ENCODE measurements at places on chromosomes 4 and X. TPM values are rescaled to one million over a fixed set of nuclear protein-coding genes. Genes with fewer than 3 reads are reported as not detected.

DNA sequence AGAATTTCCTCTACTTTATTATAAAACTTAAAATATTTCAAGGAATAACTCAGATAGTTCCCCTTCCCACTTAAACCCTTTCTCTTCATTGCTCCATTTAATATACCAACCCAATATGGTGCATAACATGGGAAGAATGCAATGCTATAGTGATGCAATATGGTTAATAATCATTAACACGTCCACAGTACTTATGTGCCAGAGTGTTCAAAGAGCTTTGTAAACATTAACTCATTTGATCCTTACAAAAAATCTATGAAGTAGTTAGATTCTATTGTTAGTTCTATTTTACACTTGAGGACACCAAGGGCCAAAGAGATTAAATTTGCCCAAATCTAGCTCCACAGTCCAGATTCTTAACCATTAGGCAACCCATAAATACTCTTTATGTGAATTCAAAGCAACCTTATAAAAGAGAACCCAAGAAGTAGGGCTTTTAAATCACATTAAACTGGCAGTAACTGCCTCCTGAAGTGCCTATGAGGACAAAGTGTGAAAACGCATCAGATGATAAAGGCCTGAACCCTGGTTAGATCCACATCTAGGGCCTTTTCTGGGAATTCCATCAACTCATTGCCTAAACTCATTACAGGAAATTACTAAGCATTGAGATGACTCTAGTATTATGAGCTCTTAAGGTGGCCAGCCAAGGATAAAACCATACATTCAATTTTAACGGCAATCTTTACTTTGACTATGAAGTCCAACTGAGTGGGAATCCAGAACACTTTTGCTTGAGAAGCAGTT is 94.3 kb downstream of the AREG start:
- H3K4me1 ChIP-seq: peaks cover 8% of the 10 kb centered on the region
- H3K27ac ChIP-seq: no peak overlapping the region
- DNase-seq: no peak
- no peak overlapping the region for H3K4me3 ChIP-seq
- H3K27me3 ChIP-seq: peaks cover 22% of the 10 kb centered on the region
- peaks cover 5% of the 10 kb centered on the region for H3K36me3 ChIP-seq

DNA sequence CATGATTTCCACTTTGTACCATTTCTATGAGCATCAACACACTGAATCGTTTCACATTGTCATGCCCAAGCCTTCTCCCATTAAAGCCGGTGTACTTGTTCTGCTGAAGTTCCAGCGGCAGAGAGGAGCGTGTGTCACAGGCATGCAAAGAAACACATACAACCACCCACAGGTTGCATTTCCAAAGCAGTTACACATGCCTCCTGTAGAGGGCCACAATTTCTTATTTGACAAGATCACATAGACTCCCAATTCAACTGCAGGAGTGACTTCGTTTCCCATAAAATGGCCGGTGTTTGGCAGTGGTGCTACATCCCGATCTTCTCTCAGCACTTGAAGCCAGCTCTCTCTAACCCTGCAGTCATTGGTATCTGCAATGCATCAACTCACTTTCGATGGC is 992.6 kb downstream of the NLGN4X start:
- no peak for DNase-seq
- H3K4me1 ChIP-seq: no peaks in the 10 kb centered on the region
- no peaks in the 10 kb centered on the region for H3K27me3 ChIP-seq
- H3K27ac ChIP-seq: no peak overlapping the region
- no peak overlapping the region for H3K4me3 ChIP-seq

DNA sequence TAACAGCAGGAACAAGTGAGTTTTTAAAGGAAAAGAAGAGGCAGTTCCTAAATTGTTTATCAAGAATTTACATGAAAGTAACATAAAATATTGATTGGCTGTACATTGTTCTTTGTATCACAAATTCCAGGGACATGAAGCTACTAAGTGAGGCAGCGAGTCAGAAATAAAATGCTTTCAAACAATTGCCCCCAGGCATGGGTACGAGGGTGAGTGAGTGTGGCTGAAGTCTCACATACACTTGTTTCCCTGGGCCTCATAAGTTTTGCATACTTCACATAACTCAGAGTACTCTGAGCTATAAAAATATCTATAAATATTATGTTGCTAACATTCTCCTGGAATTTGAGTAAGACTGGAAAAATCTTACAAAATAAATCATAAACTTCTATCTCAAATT is 511.6 kb upstream of the PRKX start:
- no peak for DNase-seq
- no peaks in the 10 kb centered on the region for H3K27me3 ChIP-seq
- H3K4me1 ChIP-seq: no peaks in the 10 kb centered on the region
- no peak overlapping the region for H3K4me3 ChIP-seq
- H3K27ac ChIP-seq: no peak overlapping the region

- peaks cover 4% of the 10 kb centered on the region for H3K36me3 ChIP-seq
- no peak for DNase-seq
- H3K27me3 ChIP-seq: no peaks in the 10 kb centered on the region
- no peak overlapping the region for H3K4me3 ChIP-seq
Measured at GRCh38 chrX:96971812-96972211, 88.1 kb downstream of the RPA4 start.

GRCh38 chr4:77618383-77619241 is 13.0 kb downstream of the CXCL13 start:
- H3K27me3 ChIP-seq: peaks cover 38% of the 10 kb centered on the region
- H3K27ac ChIP-seq: no peak overlapping the region
- DNase-seq: peak; percentile 38
- H3K4me1 ChIP-seq: peaks cover 9% of the 10 kb centered on the region

GRCh38 chr4:83974111-83974780 is 438.3 kb downstream of the GPAT3 start:
- no peak overlapping the region for H3K27ac ChIP-seq
- no peaks in the 10 kb centered on the region for H3K4me1 ChIP-seq
- no peak overlapping the region for H3K4me3 ChIP-seq
- no peaks in the 10 kb centered on the region for H3K27me3 ChIP-seq
- H3K36me3 ChIP-seq: no peaks in the 10 kb centered on the region

- H3K36me3 ChIP-seq: peaks cover 18% of the 10 kb centered on the region
- H3K4me1 ChIP-seq: peaks cover 18% of the 10 kb centered on the region
- H3K4me3 ChIP-seq: no peak overlapping the region
- DNase-seq: no peak
- H3K27ac ChIP-seq: no peak overlapping the region
Measured at GRCh38 chr4:77022560-77023179, 53.1 kb downstream of the CCNI start.

GRCh38 chrX:135543172-135543571 is 22.7 kb downstream of the INTS6L start:
- H3K4me1 ChIP-seq: peaks cover 21% of the 10 kb centered on the region
- no peak overlapping the region for H3K4me3 ChIP-seq
- no peak for DNase-seq

The IL21 gene
- total RNA-seq: 0.77 TPM

The CXCL6 gene
- not detected for total RNA-seq

The KIAA1210 gene
- not detected for total RNA-seq

GRCh38 chrX:9530848-9531274 is 66.0 kb downstream of the TBL1X start:
- H3K36me3 ChIP-seq: no peaks in the 10 kb centered on the region
- DNase-seq: peak; percentile 18
- H3K27ac ChIP-seq: peak overlapping the region; percentile 67
- no peaks in the 10 kb centered on the region for H3K27me3 ChIP-seq

DNA sequence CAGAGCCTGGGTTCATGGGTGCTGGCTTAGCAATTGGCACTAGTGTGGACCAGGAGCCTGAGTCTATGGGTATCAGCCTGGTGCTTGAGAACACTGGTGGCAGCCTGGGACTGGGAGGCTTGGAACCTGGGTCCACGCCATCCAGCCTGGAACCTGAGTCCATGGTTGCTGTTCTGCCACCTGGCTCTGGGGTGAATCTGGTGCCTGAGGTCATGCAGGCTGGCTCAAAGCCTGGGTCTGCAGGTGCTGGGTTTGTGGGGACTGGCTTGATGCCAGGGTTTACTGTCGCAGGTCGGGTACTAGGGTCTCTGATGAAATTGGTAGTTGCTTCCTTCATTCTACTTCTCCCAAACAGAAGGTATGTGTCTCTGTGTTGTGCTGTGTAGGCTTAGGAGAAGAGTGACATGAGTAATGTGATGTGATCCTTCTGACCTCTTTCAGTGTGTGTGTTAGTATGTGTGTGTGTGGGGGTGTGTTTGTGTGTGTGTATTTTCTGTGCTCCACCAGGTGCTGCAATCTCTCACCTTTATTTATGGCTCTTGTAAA is 517.0 kb upstream of the EPHA5 start:
- no peak overlapping the region for H3K27ac ChIP-seq
- no peak overlapping the region for H3K4me3 ChIP-seq
- H3K27me3 ChIP-seq: no peaks in the 10 kb centered on the region
- DNase-seq: no peak

The MTTP gene
- not detected for total RNA-seq

The VSIG4 gene
- total RNA-seq: not detected

GRCh38 chr4:41865306-41865980 is 69.8 kb upstream of the TMEM33 start:
- DNase-seq: no peak
- no peak overlapping the region for H3K4me3 ChIP-seq
- no peak overlapping the region for H3K27ac ChIP-seq
- peaks cover 71% of the 10 kb centered on the region for H3K27me3 ChIP-seq
- H3K36me3 ChIP-seq: peaks cover 3% of the 10 kb centered on the region
- peaks cover 12% of the 10 kb centered on the region for H3K4me1 ChIP-seq

The SPANXB1 gene
- not detected for total RNA-seq

DNA sequence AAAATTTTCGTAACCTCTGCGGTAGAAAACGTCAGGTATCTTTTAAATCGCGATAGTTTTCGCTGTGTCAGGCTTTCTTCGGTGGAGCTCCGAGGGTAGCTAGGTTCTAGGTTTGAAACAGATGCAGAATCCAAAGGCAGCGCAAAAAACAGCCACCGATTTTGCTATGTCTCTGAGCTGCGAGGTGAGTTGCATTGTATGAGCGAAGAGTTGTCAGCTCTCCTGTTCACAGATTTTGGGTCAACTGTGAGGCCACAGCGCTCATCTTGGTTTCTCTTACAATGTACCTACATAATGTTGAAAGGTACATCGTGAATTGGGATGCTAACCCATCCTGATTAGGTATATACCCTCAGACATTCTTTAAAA is 486 bp downstream of the CLCN3 start:
- H3K27ac ChIP-seq: peak overlapping the region; percentile 99
- no peaks in the 10 kb centered on the region for H3K36me3 ChIP-seq
- no peaks in the 10 kb centered on the region for H3K27me3 ChIP-seq
- H3K4me3 ChIP-seq: peak overlapping the region; percentile 95
- no peak for DNase-seq
- H3K4me1 ChIP-seq: peaks cover 37% of the 10 kb centered on the region

- H3K27ac ChIP-seq: no peak overlapping the region
- no peak for DNase-seq
- peaks cover 18% of the 10 kb centered on the region for H3K36me3 ChIP-seq
Measured at GRCh38 chr4:152886201-152886600, 49.9 kb upstream of the FHDC1 start.

GRCh38 chr4:94256144-94256783 is 48.6 kb downstream of the SMARCAD1 start:
- no peak overlapping the region for H3K27ac ChIP-seq
- H3K36me3 ChIP-seq: peaks cover 2% of the 10 kb centered on the region
- peaks cover 4% of the 10 kb centered on the region for H3K4me1 ChIP-seq

DNA sequence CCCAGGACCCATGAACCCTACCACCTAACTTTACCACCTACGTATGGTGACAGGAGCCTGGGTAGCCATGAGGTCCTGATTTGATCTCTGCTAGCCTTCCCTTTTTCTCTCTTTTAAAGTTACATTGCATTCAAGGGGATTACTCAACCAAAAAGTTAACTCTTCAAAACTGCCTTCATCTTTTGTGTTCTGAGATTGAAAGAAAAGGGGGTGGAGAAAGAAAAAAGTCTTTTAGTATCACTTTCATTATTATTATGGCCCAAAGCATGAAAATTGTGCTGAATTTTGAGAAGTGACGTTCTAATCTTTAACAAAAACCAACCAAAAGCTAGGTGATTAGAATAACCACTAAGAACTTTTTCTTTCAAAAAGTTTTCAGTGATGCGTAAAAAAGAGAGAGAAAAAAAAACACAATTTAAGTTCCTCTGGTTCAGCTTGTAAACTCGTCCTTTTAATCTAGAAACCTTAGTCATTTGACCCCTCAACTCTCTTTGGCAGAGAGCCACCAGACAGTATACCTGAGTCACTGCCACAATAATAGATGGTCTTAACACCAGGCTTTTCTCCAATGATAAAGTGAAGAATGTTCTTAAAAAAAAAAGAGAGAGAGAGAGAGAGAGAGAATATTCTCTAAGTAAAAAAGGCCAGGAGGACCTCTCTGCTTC is 347.4 kb upstream of the FGF13 start:
- H3K27me3 ChIP-seq: no peaks in the 10 kb centered on the region
- H3K4me1 ChIP-seq: no peaks in the 10 kb centered on the region
- no peaks in the 10 kb centered on the region for H3K36me3 ChIP-seq
- H3K4me3 ChIP-seq: no peak overlapping the region
- no peak for DNase-seq

- no peak for DNase-seq
- H3K27ac ChIP-seq: no peak overlapping the region
- peaks cover 13% of the 10 kb centered on the region for H3K27me3 ChIP-seq
- H3K36me3 ChIP-seq: no peaks in the 10 kb centered on the region
- H3K4me3 ChIP-seq: no peak overlapping the region
Measured at GRCh38 chr4:102223461-102223860, 121.8 kb downstream of the SLC39A8 start.

The CSAG3 gene
- not detected for total RNA-seq

The NOX1 gene
- not detected for total RNA-seq

- peaks cover 8% of the 10 kb centered on the region for H3K27me3 ChIP-seq
- H3K4me1 ChIP-seq: no peaks in the 10 kb centered on the region
- H3K36me3 ChIP-seq: no peaks in the 10 kb centered on the region
- H3K4me3 ChIP-seq: no peak overlapping the region
Measured at GRCh38 chrX:118189628-118190027, 73.0 kb upstream of the KLHL13 start.

The SULT1B1 gene
- 4.3 TPM for total RNA-seq

DNA sequence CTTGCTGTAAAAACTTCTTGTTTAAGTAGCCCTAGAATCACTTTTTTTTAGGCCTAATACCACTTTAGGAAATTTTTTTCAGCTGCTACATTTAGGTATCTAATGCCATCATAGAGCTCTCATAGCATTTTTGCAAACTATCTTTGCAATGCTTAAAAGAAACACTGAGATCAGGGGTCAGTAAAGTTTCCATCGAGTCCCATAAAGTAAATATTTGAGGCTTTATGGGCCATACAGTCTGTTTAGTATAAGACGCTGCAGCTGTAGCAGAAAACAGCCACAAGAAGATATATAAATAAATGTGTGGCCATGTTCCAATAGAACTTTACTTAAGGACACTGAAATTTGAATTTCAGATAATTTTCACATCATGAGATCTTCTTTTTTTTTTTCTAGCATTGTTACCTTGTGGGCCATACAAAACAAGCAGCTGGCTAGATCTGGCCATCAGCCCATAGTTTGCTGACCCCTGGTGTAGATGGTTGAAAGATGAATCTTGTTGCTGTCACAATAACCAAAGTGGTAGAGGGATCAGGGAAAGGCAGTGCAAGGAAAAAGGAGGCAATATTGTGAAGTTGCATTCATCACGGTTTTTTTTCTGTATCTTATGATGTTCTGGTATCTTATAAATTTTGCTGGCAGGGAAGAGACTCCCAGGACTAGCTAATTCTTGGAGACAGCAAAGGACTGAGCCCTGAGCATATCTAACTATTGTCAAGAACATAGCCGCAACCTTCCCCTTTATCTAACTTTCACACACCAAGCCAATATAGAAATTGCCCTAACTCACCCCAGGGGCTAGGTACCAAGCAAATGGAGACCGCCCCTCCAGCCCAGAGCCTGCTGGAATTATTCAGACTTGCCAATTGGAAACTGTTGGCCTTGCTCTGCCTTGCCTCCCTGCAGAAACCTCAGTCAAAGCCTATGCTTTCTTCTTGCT is 46.6 kb downstream of the RASGEF1B start:
- peaks cover 12% of the 10 kb centered on the region for H3K36me3 ChIP-seq
- peak overlapping the region; percentile 33 for H3K4me3 ChIP-seq
- H3K27ac ChIP-seq: peak overlapping the region; percentile 43

All from T-helper 17 cell (primary cell).